ENCODE measurements at places on chromosomes 7 and 10.

- no peak for DNase-seq
Observed at GRCh38 chr10:80194373-80195045, 10.8 kb downstream of the ANXA11 start.

DNA sequence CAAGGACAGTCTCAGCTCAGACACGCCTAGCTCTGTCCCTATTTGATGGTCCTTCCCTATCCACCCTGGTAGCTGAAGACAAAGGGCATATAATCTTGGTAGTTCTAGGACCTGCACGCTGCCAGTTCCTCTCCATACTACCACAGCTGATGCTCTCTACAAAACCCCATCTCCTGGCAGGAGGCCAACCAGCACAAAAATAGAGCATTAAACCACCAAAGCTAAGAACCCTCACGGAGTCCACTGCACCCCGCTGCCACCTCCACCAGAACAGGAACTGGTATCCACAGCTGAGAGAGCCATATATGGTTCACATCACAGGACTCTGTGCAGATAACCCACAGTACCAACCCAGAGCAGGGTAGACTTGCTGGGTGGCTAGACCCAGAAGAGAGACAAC is 299.4 kb downstream of the LRRTM3 start:
- DNase-seq: no peak

DNA sequence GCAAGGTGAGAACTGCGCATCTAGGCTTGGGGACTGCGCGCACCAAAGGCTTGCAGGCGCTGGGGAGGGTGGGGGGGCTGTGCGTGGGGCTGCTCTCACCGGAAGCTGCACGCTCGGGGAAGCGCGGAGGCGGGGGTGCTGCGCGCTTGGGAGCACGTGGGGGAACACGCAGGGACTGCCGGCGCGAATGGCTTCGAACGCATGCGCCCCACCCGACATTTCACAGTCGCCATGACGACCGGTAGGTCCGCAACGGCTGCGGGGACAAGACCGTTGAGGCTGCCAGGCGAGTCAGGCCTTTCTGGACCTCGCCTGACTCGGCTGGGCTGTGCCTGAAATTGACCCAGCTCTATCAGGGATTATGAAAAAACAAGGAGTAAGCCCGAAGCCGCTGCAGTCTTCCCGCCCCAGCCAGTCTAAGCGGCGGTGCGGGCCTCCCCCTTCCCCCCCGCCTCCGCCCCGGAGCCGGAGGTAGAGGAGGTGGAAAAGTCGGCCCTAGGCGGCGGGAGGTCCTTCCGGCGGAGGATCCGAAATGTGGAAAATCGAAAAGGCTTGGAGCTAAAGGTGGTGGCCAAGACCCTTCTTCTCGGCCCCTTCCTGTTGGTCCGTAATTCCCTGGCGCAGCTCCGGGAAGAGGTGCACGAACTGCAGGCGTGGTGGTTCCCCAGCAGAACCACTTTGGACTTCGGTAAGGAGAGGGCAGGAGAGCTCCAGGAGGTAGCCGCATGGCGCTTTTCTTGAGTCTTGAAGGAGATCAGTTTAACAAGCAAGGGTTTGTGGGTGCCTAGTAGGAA is 34.9 kb upstream of the STEAP1 start:
- no peak for DNase-seq

GRCh38 chr10:4848356-4849041 is 22.5 kb downstream of the AKR1E2 start:
- no peak for DNase-seq

- no peak for DNase-seq
Observed at GRCh38 chr10:62036186-62037081, 134.9 kb downstream of the ARID5B start.

- DNase-seq: no peak
Observed at GRCh38 chr7:140214075-140214684, 37.4 kb upstream of the KDM7A start.

DNA sequence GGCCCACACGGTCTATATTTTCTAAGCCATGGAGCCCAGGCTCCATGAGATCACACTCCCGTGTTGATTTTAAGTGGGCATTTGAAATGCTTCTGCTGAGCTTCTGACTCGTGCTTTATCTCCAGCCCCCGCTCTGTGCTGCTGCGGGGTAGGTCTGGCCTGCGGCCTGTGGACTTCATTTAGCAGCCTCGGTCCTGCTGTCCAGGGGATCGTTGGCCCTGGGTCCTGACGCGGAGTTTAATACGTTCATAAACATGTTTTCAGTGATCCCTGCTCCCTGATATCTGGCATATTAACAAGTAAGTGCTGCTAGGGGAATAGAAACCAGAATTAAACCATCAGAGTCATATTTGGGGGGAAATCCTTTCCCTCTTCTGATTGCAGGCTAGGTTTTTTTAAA is 540.3 kb upstream of the MGMT start:
- no peak for DNase-seq

DNA sequence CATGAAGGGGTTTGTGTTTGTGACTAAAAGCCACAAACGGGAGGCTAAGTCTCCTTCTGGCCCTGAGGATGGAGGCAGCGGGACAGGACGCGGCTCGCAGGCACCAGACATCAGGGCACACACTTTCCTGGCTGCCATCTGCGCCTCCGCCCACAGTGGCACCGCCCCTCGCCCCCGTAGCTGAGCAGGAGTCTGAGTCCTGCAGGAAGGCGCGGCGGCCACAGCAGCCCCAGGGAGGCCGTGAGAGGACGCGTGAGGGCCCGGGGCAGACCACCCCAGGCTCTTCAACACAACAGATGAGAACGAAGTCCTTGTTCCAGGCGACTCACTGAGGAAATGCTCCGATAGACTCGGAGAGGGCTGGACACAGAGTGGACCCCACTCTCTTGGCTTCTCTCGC is 6.6 kb downstream of the ADGRA1 start:
- DNase-seq: no peak

GRCh38 chr10:32961343-32961894 is 3.4 kb upstream of the ITGB1 start:
- DNase-seq: no peak

- no peak for DNase-seq
Observed at GRCh38 chr7:96174812-96175211, 147.1 kb downstream of the SLC25A13 start.

GRCh38 chr10:59644841-59645240 is 64.8 kb downstream of the SLC16A9 start:
- DNase-seq: no peak

DNA sequence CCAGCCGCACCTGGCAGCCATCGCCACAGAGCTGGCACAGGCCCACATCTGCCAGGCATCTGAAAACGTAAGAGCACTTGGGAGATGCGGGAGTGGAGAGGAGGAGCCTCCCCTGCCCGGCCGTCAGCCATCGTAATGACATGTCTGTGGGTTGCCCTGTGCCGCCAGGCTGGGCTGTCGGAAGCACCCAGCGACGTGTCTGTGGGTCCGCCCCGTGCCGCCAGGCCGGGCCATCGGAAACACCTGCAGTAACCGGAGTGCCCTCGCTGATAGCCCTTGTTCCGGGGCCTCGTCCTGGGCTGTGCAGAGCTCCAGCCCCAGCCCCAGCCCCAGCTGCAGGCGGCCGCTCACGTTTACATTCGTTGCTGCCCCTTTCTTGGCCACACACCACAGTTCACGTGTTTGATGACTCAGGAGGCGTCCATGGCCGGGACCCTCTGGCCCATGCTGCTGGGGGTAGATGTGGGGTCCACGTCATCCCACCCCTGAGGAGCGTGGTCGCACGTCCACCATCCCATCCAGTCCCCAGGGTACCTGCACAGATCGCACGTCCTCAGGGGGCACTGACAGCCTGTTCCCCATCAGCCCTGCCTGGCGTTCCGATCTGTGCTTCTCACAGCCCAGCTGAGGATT is 30.0 kb upstream of the PRKAR1B start:
- no peak for DNase-seq

DNA sequence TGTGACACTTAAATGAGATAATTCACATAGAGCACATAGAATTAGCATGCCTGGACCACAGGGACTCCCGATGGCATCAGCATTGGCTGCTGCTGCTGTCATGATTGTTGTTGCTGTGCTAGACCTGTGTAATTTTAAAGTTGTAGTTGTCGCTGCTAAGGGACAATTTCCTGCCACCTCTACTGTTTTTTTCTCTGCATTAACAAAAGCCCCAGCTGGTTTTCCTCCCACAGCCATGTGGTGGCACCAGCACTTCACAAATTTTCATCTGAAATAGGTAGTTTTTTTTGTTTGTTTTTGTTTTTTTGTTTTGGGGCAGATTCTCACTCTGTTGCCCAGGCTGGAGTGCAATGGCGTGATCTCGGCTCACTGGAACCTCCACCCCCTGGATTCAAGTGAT is 25.4 kb upstream of the PRXL2A start:
- peak; percentile 59 for DNase-seq

- DNase-seq: peak; percentile 24
Observed at GRCh38 chr7:44377681-44378421, 52.5 kb upstream of the CAMK2B start.

DNA sequence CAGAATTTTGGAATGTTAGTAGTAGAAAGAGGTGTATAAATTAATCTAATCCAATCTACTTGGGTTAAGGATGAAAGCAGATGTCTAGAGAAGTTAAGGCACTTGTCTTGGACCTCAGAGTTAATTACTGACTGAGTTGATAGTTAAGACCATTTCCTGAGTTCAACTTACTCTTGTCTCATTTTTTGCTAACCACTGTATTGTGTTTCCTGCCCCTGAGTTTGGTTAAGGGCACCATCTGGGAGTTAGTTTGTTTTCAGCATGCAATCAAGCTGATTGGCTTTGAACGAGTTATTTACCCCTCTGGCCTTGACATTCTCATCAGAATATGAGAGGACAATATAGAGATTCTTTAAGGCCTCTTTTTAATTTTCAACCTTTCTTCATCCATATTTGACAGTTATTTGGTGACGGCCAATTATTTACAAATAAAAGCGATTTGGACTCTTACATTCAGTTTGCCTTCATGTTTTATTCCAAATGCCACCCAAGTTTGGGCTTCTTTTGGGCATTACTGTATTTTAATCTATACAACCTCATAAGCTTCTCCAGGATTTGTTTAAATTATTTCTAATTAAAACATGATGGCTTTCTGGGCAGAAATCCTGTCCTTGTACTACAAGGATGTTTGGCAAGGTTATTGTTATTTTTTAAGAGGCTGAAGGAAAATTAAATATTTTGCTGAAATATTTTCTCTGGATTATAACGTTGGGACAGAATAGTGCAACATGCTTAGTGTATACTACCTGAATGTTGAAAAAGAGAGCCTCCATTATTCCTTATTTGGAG is 225.0 kb downstream of the CACNB2 start:
- no peak for DNase-seq

DNA sequence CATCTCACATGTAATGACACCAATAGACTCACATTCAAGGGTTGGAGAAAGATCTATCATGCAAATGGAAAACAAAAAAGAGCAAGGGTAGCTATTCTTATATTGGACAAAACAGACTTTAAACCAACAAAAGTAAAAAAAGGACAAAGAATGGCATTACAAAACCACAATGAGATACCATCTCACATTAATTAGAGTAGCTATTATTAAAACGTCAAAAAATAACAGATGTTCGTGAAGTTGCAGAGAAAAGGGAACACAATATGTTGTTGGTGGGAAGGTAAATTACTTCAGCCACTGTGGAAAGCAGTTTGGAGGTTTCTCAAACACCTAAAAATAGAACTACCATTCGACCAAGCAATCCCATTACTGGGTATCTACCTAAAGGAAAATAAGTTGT is 197.0 kb downstream of the SNX13 start:
- no peak for DNase-seq

DNA sequence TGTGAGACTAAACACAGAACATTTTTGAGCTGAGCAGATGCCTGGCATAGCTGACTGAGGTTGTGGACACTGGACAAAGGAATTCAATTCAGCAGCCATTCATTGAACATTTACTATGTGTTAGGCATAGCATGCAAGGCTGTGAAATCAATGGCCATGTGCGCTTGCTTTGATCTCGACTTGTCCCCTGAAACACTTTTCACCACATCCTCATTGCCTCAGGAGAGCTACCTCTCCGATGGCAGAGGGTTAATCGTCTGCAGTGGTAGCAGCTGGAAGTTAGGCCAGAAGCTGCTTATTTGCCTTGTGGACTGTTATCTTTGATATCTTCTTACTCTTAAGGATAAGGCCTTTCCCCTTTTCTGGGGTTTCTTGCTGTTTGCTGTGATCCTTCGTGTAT is 297.8 kb downstream of the AUTS2 start:
- DNase-seq: no peak

DNA sequence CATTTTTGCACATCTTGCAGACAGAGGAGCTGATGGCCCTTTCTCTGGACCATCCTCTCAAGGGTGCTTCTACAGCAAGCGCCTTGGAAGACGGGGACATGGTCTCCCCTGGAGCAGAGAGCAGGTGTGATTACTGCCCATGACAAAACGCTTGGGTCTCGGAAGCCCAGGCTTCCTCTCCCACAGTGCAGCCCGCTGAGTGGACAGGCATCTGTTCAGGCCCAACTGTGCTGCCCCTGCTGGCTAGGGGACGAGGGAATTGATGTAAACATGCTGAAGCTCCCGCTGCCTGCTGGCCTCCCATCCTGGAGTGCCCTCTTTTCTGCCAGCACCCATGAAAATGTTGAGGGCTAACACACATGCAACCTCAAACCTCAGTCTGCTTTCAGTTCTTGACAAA is 14.3 kb downstream of the IL15RA start:
- no peak for DNase-seq

- no peak for DNase-seq
Observed at GRCh38 chr10:11810313-11810766, 12.8 kb upstream of the PROSER2 start.

DNA sequence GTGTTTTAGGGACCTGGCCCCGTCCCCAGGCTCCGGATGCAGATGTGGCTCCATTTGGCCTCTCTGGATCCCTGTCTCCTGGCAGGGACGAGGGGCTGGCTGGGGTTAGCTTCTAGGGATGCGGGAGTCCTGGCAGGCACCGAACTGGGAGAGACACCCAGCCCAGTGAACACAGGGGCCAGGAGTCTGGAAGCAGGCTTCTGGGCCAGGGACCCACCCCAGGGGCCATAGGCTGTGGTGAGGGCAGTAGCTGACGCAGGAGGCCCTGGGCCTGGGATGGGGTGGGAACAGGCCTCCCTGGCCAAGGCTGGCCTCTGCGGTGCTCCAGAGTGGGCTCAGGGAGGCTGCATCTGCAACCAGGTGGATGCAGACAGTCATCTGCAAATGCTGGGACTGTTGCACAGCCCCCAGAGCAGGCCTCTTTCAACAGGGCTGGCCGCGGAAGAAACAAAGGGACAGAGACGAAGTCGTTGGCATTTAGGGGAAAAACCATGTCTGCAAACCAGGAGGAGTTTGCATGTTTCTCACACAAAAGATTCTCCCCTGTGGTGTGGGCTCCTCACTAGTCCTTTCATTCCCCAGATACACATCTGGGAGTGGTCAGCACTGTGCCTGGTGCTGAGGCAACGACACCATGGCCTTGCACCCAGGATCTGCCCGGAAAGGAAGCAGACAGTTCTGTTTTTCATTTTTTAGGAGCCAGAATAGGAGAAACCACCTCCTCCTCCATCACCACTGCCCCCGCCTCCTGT is 36.4 kb upstream of the ZNF488 start:
- DNase-seq: no peak

All from memory B cell (primary cell).